Endodermal cell (in vitro differentiated cells): ENCODE measurements at places on chromosomes 2 and 18.

DNA sequence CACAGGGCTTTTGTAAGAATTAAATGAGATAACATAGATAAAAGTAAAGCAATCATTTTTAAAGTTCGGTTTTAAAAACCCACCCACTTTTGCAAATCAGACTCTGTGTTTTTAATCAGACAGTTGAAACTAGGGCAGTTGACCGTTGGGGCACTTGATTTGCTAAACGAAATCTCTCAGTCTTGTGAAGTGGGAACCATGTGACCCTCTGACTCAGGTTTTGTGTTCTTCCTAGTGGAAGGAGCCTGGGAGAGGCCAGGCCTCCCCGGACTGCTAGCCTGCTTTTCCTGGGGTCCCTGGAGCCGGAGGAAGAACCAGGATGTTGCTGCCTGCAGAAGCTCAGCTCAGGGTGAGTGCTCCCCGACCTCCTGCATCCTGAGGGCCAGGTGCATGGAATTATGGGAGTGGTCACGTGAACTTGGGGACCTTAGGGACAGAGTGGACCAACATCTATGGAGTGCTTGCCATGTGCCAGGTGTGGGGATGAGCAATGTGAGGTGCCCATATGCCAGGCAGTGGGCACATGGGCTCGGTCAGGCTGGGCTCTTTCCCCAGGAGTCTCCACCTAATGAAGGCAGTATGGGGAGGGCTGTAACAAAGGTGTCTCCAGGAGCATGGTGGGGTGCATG, 3.9 kb downstream of the C2orf72 start:
- DNase-seq, result no peak

- DNase-seq, result no peak
Observed at GRCh38 chr2:42795841-42796301, 3.5 kb upstream of the HAAO start.

GRCh38 chr2:42142547-42143184, 26.5 kb upstream of the EML4 start:
- DNase-seq, result peak; percentile 54

- no peak for DNase-seq
Observed at GRCh38 chr2:120262761-120263428, 10.2 kb downstream of the RALB start.

GRCh38 chr18:23718731-23719130, 29.5 kb downstream of the LAMA3 start:
- no peak for DNase-seq

DNA sequence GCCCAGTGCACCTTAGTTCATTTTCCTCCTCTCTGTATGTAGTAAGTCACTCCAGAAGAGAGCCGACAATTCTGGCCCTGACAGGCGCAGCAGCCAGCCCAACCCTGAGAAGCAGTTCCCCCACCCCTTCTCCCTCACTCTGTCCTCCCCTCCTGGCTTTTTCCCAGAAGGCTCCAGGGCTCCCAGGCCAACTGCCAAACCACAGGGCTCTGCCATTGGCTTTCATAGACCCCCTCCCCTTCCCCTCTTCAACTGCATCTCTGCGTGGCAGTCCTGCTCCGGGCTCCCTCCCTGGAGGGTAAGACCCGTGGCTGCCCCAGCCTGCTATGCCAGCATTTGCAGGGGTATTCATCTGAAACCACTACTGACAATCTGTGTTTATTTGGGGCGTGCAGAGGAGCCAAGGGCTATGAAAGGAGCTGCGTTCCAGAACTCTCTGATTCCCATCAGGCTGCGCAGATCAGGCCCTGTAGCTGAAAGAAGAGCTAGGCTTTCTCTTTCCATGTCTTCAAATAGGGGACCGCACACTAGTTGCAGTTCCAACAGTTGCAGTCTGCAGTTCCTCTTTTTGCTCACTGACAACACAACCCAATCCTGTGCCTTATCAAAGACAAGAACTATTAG, 388.6 kb upstream of the TNP1 start:
- peak; percentile 58 for DNase-seq

DNA sequence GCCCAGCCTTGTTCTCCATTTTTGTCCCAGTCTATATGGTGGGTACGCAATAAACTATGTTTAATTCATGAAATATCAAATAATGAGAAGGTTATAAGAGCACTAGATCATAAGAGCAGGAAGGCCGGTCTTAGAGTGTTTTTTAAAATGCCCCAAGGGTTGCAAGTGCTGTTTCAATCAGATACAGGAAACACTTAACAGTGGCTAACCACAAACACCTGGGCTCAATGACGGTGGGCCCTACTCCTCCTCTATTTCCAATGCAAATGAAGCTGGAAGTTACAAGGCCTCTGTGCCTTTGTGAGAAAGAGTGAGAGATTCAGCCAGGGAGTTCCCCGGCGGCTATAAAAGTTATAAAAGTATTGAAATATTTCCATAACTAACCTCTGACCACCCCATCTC, 18.9 kb upstream of the WDR33 start:
- peak; percentile 53 for DNase-seq

GRCh38 chr18:54906331-54907185, 52.7 kb downstream of the CCDC68 start:
- no peak for DNase-seq

DNA sequence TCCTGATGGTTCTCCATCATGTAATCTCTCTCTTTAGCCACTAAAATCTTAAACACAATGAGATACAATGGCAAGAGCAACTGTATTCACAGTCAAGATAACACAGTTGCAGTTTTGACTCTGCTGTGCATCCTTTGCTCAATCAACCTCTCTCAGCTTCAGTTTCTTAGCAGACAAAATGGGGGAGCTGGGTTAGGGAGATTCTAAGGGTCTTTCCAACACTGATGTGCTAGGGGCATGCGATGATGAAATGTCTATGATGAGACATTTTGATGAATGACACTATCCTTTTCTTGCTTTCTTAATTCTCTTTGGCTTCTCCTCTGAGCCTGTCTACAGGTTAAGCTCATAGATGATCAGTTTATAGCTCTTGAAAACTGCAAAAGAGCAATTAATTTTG, 1.1 kb downstream of the SERPINB10 start:
- no peak for DNase-seq

- no peak for DNase-seq
Observed at GRCh38 chr2:16622399-16622968, 43.1 kb downstream of the CYRIA start.

- no peak for DNase-seq
Observed at GRCh38 chr2:189848276-189848675, 64.0 kb downstream of the PMS1 start.

- no peak for DNase-seq
Observed at GRCh38 chr2:213149949-213150314, 1.5 kb downstream of the IKZF2 start.

- DNase-seq, result no peak
Observed at GRCh38 chr2:1493431-1494126, 80.3 kb downstream of the TPO start.

DNA sequence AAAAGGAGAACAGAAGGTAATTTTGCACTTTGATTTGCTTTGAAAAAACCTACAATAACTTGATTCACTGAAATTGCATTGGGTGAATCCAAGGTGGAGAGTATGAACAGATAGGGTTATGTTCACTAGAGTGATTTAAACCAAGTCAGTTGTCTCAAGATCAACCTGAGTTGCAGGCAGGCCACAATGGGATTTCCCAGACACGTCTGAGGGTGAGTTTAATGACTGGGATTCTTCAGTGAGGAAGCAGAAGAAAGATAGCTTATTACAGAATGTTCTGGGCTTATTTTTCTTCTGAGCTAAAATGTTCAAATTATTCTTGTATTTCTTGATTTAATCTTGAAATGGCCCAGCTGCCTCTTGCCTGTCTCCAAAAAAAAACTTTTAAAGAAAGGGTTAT, 20.1 kb downstream of the COL4A4 start:
- DNase-seq, result no peak

- no peak for DNase-seq
Observed at GRCh38 chr2:73582364-73582763, 59.9 kb downstream of the NAT8 start.

DNA sequence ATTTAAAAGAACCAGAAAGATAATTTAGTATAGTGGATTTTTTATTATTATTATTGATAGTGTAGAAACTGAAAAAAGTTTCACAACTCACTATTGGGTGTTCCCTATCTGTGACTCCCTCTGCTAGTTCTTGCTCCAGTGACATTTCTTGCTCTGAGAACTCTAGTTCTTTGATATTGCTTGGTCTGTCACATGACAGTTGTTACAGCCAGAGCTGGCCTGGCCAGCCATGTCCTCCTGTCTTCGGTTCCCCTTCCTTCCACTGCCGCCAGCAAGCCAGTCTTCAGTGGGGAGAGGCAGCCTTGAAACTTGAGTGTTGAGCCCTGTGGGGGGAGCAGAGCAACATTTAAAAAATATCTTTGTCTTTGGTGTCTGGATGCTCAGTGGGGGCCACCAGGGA, 7.6 kb upstream of the THOC1 start:
- no peak for DNase-seq

DNA sequence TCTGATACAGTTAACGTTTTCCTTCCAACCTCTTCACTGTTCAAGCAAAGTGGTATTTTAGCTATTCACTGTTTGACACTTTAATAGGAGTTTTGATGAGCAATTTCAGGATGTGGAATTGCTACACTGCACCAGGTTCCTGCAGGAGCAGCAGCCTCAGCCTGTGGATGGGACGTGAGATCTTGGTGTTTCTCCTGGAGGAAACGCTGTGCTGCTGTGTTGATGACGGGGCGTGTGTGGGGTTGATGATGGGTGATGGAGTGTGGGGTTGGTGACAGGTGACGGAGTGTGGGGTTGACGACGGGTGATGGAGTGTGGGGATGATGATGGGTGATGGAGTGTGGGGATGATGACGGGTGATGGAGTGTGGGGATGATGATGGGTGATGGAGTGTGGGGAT, 98.9 kb downstream of the RTP5 start:
- no peak for DNase-seq

GRCh38 chr2:180905002-180905401, 75.4 kb upstream of the UBE2E3 start:
- DNase-seq, result no peak

- peak; percentile 90 for DNase-seq
Observed at GRCh38 chr2:97662895-97663625, 784 bp downstream of the ACTR1B start.

GRCh38 chr2:190360965-190361364, 17.6 kb downstream of the INPP1 start:
- no peak for DNase-seq

- no peak for DNase-seq
Observed at GRCh38 chr18:31146809-31147208, 15.8 kb downstream of the DSC1 start.

DNA sequence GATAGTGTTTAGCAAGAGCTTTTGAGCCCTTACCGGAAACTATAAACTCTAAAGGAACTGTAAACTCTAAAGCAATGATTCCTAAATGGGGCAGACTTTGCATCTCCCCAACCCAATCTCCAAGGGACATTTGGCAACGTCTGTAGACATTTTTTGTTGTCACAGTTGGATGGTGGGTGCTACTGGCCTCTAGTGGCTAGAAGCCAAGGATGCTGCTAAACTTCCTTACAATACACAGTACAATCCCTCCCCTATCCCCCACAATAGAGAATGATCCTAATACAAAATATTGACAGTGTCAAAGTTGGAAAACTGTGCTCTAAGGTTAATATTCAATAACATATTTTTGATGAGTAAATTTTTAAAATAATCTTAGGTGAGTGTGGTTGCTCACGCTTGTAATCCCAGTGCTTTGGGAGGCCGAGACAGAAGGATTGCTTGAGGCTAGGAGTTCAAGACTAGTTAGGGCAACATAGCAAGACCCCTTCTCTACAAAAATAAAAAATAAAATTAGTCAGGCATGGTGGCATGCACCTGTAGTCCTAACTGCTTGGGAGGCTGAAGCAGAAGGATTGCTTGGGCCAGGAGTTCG, 66.7 kb downstream of the PTPN4 start:
- peak; percentile 71 for DNase-seq

DNA sequence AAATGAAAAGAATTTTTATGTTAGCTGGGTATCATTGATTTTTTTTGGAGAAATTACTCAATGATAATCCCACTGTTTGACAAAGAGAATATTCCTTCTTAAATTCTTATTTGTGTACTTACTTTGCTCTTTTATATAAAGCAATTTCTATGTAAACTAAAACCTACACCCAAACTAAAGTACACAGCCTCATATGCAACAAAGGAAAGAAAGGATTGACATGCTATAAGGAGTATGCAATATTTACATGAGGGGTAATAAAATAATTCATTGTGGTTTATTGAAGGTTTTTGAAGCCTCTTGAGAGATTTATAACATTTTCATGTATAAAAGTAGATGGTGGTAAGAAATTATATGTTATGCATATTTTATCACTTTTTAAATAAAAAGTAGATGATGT, 368.5 kb downstream of the CDH7 start:
- DNase-seq, result no peak

DNA sequence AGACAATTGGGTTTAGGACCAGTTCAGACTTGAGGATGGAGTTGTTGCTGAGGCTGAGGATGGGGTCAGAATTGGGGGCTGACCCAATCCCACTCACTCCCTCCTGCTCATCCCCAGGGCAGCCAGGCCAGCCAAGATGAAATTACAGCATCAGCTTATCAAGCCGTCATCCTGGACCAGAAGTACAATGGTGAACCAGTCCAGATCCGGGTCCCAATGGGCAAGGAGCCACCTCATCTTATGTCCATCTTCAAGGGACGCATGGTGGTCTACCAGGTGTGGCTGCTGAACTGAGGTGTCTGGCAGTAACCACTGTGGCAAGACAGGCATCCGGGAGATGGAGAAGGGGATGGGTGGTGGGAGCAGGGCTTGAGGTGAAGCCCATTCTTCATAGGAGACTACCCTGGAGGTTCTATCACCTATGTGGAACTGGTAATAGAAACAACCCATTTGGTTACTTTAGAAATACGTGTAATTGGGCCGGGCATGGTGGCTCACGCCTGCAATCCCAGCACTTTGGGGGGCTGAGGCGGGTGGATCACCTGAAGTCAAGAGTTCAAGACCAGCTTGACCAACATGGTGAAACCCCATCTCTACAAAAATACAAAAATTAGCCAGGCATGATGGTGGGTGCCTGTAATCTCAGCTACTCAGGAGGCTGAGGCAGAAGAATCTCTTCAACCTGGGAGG, 13.9 kb downstream of the VIL1 start:
- no peak for DNase-seq

DNA sequence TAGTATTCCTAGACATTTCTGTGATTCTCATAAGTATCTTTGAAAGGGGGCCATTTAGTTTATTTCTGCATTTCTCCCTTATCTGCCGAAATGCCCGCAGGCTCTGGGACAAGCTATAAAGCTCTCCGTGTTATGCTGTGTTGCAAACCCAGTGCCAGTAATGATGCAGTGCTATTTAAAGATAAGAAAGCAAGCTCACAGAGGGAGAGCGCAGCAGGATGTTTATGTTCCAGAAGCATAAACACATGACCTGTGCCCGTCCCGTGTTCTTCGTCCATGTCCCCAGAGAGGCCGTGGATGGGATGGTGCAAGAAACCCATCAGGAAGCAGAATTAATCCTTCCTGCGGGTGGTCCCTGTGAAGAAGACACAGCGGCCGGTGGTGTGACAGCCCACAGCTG, 99.4 kb downstream of the NEDD4L start:
- DNase-seq, result no peak

- no peak for DNase-seq
Observed at GRCh38 chr2:155023674-155024073, 325.2 kb downstream of the KCNJ3 start.

DNA sequence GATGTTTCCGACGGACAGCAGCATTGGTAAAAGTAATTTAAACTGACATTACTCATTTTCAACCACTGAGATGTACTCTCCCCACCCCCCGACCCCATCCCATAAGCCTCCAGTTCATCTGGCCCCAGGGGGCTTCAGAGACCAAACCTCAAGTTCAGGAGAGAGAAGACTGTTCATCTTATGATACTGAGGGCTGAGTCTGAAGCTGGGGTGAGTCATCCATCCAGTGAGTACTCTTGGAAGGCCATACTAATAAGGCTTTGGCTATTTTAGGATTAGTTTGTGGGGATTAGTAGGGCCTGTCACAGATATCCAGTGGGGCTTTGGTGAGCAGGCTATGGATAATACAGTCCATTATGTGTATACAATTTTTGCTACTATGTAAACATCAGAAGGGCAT, 125.3 kb upstream of the APCDD1 start:
- no peak for DNase-seq
